Urothelium cell line (cell line): ENCODE measurements at places on chromosomes 3 and 15.

DNA sequence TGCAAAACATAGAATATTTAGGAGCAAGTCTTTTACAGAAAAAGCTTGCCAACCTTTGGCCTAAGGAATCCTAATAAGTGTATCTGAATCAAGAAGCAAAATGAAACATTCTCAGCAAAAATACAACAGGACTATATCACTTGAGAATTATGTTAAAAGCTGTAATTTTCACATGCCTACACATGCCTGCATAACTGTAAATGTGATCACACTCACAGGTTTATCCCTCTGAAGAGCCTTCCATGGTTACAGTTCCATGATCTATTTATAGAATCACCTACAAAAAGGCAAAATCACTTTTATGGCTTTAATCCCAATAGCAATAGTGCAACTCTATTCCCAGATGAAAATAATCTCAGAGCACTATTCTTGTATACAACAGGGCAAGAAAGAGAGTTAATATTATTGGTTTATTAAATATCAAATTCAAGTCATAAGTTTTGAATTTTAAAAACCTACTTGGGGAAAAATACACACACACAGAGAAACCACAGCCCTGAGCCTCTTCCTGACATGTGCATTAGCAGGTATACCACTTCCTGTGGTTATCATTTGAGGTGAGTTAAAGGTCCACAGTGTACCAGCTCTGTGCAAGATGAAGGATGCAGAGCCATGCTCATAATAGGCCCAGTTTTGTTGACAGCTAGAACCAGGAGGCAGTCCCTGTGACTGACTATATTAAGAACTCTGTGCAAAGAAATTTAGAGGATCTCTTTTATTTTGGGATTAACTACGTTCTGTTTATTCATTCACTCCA, 252.5 kb upstream of the TGFBR2 start:
- no peak for DNase-seq

GRCh38 chr15:76930831-76931396, 635 bp upstream of the RCN2 start:
- DNase-seq = no peak

DNA sequence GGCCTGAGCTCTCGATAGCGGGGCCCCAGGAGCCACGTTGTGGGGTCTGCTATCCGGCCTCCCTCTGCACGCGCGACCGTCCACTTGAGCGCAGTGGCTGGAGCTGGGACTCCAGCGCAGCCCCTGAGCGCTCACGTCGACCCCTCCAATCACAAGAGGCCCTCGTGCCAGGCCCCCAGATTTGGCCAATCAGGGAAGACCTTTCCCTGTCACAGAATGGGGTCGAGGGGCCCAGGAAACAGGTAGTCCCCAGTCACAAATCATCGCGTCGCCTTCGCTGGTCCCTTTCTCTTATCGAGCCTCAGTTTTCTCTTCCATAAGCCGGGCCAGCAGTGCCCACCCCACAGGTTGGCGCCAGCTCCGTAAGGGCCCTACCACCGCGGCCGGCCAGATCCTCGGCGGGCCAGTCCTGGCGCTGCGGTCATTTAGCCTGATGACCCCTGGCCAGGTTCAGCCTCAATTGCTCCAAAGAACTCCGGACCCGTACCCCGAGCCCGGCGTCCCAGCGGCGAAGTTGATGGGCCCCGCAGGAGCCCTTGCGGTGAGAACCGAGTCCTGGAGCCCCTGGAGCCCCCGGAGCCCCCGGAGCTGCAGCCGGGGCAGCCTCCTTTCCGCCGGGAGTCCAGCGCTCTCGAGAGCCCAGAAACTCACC, 435 bp downstream of the ALDH1L1 start:
- no peak for DNase-seq

- no peak for DNase-seq
These were observed 281.2 kb upstream of the DPH6 start for GRCh38 chr15:35827141-35827540.

- no peak for DNase-seq
These were observed 7.3 kb upstream of the TM6SF1 start for GRCh38 chr15:83100097-83100646.

DNA sequence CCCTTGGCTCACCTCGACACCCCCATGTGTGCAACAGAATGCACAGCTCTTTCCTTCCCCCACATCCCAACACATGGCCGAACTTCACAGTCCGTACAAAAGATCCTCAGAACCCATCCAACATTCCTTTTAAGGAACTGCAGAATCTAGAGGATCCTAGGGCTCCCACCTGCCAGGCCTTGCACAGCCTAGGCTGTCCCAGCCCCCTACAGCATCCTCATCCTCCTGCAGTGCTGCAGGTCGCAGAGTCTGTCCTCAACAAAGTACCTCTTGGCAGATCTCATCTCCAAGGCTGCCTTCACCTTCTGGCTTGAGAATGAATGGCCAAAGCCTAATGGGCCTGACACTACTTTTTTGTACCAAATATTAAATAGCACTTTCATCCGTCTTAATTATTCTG, 19.8 kb downstream of the PRR23E start:
- no peak for DNase-seq

DNA sequence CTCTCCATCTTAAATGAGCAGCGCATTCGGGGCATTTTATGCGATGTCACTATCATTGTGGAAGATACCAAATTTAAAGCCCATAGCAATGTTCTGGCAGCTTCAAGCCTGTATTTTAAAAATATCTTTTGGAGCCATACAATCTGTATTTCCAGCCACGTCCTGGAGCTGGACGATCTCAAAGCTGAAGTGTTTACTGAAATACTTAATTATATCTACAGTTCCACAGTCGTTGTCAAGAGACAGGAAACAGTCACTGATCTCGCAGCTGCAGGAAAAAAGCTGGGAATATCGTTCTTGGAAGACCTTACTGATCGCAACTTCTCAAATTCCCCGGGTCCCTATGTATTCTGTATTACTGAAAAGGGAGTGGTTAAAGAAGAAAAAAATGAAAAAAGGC, 44.4 kb upstream of the RASA2 start:
- no peak for DNase-seq

DNA sequence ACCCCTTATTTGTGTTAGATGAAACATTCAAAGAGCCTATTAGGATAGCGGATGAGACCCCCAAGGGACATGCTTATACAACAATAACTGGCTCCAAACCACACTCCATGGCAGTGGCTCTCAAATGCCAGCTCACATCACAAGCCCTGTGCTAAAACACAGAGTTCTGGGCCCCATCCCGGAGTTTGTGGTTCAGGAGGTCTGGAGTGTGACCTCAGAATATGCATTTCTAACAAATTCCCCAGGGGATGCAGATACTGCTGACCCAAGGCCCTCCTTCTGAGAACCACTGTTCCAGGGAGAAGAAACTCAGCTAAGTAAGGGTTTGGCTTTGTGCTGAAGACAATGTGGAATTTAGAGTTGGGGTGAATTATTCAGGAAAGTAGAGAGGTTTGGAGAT, 3.6 kb downstream of the CCRL2 start:
- no peak for DNase-seq

GRCh38 chr15:95883064-95883463, 447.4 kb upstream of the NR2F2 start:
- no peak for DNase-seq

DNA sequence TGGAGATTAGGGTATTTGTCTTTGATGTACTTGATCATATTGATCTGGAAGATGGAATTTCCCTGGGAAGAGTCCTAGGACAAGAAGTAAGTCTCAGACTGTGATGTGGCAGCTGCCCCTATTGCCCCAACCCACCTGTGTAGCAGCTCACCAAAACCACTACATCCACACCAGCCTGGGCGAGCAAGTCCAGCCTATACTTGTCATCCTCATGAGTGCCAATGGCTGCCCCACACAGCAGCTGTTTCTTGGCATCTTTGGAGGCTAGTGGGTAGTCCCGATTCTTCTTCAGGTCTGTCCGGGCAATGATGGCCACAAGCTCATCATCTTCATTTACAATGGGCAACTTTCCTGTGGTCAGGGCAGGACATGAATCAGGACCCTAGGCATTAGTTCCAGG, 2.7 kb downstream of the IMPDH2 start:
- DNase-seq = no peak

DNA sequence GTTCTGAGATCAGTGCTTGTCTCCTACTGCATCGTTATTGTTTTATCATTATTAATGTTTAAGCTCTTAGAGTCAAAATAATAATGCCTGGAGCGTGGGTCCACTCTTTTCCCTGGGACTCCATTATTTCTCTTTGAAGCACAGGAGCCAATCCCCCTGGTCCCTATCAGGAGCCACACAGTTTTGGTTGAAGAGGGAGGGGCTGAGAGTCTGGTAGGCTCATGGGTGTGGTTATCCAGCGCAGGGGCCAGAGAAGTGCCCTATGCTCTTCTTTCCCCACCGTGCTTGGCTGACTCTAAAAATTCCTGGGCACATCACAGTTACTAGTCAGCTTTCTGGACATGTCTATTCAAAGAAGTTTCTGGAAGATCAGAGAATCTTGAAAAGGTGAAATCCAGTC, 121.5 kb downstream of the DNAJB8 start:
- DNase-seq = no peak

GRCh38 chr15:63892794-63893441, 59.2 kb upstream of the HERC1 start:
- DNase-seq = no peak

DNA sequence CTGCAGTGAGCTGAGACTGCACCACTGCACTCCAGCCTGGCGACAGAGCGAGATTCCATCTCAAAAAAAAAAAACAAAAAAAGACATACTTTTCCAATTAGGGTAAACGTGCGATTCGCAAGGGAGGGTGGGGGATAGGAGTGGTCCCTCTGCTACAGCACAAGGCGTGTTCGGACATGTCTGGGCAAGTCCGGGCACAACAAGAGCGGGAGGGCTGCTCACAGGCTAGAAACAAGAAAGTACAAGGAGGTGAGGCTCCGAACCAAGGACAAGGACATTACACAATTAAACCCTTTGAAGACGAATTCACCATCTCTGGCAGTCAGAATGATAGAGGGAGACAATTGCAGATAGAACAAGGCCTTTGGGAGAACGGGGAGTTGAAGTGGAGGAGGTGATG, 32.2 kb upstream of the BCL2A1 start:
- no peak for DNase-seq

DNA sequence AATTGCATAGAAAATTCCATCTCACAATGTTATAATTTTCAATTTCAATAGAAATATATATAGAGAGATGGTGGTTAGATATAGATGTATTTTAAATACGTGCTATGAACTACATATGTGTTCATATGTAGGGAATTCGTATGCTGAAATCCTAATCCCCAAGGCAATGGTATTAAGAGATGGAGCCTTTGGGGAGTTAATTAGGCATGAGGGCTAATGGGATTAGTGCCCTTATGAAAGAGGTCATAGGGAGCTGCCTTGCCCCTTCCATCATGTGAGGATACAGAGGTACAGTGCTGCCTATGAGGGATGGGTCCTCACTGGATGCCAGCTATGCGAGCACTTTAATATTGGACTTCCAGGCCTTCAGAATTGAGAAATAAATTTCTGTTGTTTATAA, 79.6 kb upstream of the CCDC54 start:
- no peak for DNase-seq

DNA sequence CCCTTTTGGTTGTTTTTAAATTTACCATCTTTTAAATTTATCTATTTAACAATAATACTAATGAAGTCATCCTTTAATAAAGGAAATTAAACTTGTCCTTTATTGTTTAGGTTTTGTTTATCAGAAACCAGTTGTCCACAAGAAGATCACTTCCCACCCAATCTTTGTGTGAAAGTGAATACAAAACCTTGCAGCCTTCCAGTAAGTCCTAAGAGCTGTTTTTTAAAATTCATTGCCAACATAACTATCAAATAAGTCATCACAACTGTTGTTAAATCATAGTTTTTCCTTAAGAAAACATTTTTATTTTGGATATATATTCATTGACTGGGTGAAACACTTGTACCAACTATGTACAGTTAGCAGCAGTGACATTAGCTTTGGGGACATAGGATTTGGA, 59.4 kb downstream of the CALML4 start:
- no peak for DNase-seq

- DNase-seq = no peak
These were observed 92.1 kb upstream of the CHD2 start for GRCh38 chr15:92807971-92808571.

DNA sequence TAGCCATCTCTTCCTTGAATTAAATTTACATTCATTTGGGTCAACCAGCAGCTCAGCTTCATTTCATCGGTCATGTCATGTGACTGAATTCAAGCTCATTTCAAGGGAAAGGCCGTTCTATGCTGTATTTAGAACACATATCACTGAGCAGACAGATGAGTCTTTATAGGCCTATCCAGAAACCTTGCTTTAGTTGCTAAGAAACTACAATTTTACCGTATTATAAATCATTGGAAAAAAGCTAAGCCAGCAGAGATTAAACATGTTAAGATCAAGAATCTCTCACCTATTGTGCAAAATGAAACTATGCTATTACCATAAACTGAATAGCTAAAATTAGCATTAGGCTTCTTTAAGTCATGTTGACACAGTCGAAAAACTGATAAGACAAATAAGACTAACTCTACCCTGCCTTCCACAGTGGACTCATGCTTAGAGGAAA, 2.2 kb downstream of the NPTN start:
- no peak for DNase-seq
